ENCODE measurements at places on chromosomes 12 and 14.

DNA sequence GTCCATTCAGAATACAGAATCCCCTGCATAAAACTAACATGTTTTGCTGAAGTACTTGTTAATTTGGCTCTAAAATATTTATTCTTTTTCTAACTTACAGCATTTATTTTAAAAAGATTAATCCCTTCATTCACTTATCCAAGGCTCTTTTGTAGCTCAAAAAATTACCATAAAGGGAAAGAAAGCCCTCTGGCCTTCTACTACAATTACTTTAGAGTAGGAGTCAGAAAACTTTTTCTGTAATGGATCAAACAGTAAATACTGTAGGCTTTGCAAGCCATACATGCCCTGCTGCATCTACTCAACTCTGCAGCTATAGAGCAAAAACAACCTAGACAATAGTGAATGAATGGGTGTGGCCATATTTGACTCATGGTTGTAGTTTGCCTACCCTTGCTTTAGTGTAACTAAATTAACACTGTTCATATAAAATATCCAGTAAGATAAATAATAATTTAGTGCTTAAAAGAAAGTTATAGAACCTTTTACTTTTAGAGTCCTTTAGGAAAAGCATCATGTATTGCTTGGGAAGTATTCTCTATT is 74.2 kb upstream of the ZFP36L1 start:
- no peak for DNase-seq

DNA sequence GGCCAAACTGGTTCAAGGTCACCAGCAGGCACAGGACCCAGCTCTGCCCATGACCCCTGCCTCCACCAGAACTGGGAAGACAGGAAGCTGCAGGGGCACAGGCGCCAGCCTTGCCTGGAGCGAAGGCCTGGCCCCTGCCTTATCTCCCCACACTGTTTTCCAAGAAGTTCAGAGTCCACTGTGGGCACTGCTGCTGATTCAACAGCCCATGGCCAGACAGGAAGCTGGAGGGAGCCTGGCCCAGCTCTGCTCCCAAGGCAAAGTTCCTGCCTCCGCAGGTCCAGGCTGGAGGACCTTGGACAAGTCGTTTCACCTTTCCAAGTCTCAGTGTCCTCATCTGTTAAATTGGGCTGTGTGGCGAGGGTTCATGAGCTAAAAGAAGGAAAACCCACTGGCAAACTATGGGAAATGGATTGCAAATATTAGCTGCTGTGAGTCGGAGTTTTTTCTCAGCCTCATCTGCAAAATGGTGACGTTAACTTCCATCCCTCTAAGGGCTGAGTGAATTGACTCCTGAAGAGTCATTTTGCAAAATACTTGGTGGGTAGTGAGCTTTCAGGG is 1.2 kb downstream of the PHETA1 start:
- DNase-seq, result no peak

- DNase-seq, result no peak
Measured at GRCh38 chr12:53829130-53829819, 77.5 kb upstream of the CISTR start.

DNA sequence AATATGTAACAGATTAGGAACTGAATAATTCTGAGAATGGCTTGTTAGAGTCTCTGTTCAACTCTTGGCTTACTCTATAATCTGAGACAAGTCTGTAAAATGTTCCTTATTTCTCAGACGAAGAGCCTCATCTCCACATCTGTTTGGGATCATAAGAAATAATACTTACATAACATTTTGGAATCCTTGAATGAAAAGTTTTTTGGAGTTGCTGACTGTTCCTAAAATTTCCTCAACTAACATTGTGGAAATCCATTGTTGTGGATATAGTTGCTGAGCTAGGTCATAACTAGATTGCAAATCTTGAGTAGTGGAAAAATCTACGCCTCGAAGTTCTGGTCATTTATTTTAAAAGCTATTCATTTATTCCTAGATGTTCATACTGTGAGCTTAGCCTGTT is 402.9 kb downstream of the ZFP36L1 start:
- no peak for DNase-seq

GRCh38 chr12:67942724-67943123 is 46.5 kb upstream of the IFNG-AS1 start:
- no peak for DNase-seq

- no peak for DNase-seq
Measured at GRCh38 chr12:79119796-79120195, 255.2 kb downstream of the SYT1 start.

DNA sequence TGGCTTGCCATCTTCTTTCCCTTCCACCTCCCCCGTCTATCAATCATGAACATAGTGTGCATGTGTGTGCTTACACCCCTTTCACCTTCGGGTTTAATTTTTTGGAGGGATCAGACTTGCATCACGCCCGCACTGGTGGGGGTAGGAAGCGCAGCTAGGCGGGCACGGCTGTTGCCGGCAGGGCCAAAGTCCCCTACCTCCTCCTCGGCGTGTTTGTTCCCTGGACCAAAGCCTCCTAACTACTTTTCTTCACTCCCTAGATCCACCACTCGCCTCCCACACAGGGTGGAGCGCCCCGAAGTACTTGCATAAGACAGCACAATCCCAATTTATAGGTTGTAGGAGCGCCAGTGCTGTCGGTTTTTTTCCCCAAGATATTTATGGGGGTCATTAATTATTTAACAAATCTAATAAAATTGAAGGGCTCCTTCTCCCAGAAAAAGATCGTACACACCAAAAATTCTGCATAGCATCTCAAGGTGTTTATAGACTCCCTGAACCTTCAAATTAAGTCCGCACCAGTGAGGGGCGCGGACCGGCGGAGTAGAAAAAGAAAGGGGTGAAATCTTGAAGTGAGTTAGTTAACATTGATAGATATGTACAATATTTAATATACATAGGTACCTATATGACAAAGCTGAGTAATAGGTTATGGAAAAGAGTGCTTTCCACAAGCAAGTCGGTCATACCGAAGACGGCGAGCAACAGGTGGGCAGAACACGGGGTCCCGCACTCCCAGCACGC is 717 bp downstream of the PKP2 start:
- no peak for DNase-seq

DNA sequence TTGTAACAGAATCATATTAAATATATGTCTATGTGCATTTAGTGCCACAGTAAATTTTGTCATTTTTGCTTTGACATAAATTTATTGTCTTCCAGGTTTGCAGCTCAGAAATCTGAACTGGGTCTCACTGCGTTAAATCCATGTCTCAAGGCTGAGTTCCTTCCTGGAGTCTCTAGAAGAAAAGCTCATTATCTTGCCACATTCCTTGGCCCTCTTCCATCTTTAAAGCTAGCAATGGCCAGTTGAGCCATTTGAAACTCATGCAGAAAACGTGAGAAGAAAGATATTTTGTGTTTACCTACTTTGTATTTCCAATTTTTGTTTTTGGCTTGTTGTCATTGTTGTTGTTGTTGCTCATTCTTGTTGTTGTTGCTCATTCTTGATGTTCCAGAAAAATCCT is 10.7 kb downstream of the PRH1 start:
- no peak for DNase-seq

- no peak for DNase-seq
Measured at GRCh38 chr14:86153480-86153879, 623.5 kb downstream of the FLRT2 start.

DNA sequence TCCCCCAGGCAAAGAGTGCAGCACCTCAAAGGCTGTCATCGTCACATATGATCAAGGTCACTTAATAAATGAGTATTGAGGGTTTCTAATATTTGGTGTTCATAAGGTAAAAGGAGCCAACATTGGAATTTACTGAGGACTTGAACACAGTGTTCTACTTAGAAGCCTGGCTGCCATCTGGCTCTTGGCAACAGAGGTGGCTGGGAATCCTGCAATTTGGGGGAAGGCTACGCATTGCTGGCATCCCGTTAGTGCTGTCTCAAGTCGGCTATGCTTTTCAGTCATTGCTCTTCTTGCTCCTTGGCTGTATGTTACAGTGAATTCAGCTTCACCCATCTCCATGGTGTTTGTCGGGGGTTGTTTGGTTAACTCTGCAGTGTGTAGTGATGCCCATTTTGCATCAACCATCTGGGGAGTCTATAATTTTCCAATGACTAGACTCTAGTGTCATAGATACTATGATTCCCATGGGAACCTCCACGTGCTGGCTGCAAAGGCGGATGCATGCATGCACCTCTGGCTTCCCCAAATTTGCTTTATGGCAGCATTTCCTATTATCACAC is 12.9 kb upstream of the SLC24A4 start:
- DNase-seq, result no peak

DNA sequence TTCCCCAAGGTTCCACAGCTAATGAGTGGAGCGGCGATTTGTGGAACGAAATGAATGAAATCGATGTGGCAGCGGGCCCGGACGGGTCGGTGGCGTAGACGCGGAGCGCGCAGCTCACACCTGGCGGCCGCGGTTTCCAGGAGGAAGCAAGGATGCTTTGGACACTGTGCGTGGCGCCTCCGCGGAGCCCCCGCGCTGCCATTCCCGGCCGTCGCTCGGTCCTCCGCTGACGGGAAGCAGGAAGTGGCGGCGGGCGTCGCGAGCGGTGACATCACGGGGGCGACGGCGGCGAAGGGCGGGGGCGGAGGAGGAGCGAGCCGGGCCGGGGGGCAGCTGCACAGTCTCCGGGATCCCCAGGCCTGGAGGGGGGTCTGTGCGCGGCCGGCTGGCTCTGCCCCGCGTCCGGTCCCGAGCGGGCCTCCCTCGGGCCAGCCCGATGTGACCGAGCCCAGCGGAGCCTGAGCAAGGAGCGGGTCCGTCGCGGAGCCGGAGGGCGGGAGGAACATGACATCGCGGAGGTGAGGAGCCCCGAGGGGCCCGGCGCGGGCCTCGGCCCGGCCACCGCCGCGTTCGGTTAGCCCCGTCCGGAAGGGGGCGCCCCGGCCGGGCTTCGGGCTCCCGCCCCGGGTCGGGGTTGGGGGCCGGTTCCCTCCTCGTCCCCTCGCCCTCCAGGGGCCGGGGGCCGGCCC is at the start of gene PTPN11:
Gene PTPN11 (plus strand): TSS at position 340 of the 689 bp plus-strand sequence. CDS start 165 bp downstream, at position 505.
- peak; percentile 73 for DNase-seq

GRCh38 chr12:3107071-3107583 is 29.9 kb downstream of the TSPAN9 start:
- no peak for DNase-seq

GRCh38 chr14:35004839-35005238 is 22.0 kb downstream of the SRP54 start:
- DNase-seq, result no peak

- no peak for DNase-seq
Measured at GRCh38 chr12:1041478-1041877, 50.5 kb downstream of the ERC1 start.

DNA sequence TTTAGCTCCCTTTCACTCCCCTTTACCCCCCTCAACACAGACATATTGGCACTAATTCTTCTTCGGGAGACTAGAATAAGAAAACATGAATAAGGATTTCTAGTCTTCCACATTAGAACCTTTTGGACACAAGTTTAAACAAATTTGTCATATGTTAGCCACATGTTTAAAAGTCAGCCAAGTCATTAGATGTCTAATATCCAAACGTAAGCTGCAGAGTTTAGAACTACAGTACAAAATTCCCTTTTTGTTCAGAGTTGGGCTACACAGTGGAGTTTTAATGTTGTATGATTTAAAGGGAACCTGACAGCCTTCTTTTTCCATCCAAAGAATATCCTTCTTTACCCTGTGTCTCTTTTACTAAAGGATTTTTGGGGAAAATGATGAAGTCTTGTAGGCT is 79.8 kb downstream of the PDE6H start:
- no peak for DNase-seq

- DNase-seq, result no peak
Measured at GRCh38 chr12:56158926-56159461, 835 bp downstream of the MYL6 start.

All from stimulated activated CD4-positive, alpha-beta T cell treated with anti-CD3 and anti-CD28 coated beads, TNF-alpha, amount 100 ng/mL, for 1 hour (primary cell).